ENCODE measurements at places on chromosomes 1 and 21.

DNA sequence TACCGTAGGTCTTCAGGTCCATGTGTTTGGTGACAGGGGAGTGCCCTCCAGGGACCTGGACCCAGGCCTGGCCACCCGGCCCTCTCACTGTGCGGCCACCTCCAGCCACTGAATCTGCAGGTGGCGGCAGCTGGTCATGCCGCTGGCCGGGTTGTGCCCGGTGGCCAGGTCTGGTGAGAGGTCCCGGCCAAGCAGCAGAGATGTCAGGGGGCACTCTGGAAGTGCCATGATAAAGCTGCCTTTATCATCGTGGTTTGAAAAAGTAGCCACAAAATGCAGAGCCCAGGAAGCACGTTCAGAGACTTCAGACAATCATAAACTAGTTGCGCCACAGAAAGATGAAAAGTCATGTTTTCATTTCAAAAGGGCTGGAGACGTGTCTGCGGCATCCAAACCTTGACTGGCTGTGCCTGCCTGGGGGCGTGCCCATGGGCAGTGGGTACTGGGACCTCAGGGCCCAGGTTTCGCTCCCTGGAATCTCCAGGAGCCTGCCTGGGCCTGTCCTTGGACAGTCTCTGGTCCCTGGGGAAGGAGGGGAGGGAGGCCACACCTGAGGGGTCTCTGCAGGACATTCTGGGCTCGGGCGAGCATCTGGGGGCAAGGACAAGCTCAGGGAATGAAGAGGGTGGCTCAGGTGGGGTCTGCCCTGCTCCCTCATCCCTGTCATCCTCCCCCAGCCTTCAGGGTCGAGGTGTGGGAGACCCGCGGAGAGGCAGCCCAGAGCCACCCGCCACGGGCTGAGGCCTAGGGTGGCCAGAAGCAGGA lies 44.9 kb downstream of the COL18A1 start:
- no peak for DNase-seq

DNA sequence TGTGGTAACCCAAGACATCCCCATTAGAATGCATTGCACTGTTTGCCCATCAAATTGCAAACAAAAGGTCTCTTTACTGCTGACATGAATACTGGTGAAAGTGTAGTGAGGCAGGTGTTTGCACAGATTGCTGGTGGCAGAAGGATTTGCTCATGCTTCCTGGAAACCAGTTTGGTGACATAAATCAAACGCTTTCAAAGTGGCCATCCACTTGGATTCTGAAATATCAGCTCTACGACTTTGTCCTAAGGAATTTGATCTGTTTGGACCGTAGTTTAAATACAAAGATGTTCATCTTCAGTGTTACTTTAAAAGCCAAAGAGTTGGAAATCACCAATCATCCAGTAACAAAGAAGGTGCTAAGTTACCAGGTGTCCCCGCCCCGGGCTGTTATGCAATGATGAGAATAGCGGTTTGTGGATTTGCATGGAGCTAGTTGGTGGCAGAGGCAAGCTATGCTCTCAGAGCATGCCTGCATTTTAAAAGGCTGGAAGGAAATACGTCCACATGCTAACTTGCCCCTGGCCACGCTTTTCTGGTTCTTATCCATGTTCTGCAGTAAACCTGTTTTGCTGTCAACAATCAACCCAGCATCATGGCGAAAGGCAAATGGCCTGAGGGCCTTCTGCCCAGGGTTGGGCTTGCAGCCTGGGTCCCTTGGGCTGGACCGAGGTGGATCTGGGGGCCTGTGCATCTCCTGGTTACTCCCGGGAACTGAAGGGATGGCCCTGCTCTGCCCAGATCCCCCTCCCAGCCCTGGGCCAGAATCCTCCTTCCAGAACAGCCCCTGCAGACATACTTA lies 49.2 kb downstream of the UMODL1 start:
- DNase-seq, result peak; percentile 28

DNA sequence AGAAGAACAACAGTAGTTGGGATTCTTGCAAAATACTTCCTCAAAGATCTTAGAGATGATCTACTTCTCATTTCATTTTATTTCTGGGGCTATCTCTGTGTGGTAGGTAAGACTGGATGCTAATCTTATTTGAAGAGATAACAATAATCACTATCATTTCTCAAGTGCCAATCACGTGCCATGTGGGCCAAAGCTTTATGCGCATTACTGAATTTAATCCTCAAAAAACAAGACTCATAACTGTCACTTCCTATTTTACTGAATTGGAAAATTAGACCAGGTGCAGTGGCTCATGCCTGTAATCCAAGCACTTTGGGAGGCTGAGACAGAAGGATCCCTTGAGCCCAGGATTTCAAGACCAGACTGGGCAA lies 121.7 kb downstream of the KCNN3 start:
- DNase-seq, result no peak

DNA sequence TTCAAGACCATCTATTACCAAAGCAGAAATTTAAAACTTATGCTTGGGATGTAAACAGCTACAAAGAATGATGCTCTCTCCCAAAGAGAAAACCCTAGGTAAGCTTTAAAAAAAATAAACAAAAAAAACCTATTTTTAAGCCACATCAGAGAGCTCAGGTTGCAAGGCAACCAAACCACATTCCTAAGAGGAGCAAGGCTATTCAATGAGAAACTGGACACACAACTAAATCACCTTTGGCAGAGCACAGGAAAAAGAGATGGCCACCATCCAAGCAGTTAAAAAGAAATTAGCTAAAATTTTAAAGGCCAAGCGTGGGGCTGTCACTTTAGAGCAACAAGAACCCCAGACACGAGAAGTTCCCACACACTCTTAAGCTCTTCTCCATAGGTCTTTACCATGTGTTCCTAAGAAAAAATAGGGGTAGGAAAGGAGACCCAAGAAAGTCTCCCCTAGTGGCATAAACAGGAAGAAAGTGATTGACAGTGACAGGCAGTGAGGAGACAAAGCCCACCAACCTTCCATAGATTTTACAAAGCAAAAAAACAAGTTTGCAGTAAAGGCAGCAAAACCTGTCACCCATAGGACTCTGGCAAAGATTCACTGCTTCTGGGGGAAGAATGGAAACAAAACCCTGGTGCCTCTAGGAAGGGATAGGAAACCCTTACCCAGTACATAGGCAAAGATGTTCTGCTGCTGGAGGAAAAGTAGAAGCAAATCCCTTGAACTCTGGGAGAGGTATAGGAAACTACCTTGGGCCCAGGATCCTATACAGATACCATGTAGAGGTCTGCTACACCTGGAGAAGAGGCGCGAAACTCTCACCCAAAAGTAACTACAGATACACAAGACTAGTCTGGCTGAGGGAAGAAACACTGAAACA lies 68.5 kb downstream of the FOXJ3 start:
- DNase-seq, result no peak

DNA sequence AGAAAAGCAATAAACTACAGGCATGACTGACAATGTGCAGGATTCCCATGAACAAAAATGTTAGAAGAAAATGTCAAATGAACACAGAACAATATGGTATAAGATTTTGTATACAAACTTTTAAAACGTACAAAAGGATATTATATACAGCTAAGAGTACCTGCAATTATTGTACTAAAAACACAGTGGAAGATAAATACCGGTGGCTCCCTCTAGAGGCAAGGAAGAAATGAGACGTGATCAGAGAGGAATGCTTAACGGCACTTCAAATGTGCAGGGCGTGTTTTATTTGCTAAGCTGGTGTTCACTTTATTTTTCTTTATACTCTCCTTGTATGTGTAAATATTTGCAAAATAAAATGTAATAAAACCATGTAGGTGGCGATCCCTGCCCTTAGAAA lies 191.8 kb upstream of the SAMSN1 start:
- DNase-seq, result peak; percentile 4

GRCh38 chr1:170096806-170097340 lies 22.4 kb upstream of the KIFAP3 start:
- DNase-seq, result no peak
